Activated CD4-positive, CD25-positive, alpha-beta regulatory T cell (primary cell): ENCODE measurements at places on chromosomes 1 and 21.

DNA sequence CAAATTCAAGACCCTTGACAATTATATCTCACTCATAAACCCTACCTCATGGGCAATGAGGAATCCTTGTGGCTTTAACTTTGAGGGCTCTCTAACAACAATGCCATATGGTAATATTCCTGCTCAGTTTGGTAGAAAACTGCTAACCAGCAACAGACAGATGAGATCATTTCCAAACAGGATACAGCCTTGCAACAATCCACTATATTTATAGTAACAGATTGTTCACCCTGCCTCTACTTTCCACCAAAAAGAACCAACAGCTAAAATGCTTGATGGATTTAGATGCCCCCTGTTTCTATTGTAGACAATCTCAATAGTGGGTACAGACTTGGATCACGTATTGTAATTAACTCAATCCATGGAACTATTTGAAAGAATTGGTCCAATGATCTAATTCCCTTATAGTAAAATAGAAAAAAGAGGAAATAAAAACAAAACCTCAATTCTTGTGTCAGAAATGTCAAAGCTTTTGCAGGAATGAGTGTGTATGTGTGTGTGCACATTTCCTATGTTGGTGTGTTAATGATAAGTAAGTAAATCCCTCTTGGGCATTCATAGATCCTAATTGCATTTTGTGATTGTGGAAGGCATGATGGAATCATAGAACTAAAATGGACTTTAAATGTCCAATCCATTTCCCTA, 100.0 kb upstream of the EDEM3 start:
- no peak for DNase-seq

GRCh38 chr1:3697810-3698209, 45.5 kb downstream of the TP73 start:
- DNase-seq: no peak

DNA sequence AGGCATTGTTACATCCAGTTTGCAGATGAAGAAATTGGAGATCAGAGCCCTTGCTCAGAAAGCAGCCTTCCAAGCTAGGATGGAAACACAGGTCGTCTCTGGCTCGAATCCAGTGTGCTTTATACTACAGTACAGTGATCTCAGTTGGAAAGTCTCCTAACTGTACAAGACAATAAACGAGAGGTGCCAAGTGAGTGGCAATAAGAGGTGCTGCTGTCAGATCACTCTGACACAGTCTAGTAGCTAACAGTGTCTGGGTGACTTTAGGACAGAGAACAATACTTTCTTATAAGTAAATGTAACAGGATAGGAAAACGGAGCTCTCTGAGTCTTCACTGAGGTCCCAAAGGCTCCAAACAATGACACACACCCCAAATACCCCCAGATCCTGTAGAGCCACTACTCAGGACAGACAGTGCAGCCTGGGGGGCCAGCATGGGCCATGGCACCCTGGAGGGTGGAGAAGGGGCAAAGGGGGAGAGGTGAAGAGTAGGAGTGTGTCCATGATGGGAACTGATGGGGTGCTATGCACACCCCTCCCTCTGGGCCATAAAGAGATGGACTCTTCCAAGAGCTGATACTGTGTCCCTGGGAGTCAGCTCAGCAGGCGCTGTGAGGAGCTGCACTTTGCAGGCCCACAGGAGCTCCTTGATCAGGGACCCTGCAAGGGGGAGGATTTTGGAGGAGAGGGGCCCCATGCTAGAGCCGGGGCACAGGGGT, 3.3 kb downstream of the SH3BGR start:
- DNase-seq: no peak

- DNase-seq: no peak
Measured at GRCh38 chr1:92538048-92538412, 51.3 kb upstream of the GFI1 start.

DNA sequence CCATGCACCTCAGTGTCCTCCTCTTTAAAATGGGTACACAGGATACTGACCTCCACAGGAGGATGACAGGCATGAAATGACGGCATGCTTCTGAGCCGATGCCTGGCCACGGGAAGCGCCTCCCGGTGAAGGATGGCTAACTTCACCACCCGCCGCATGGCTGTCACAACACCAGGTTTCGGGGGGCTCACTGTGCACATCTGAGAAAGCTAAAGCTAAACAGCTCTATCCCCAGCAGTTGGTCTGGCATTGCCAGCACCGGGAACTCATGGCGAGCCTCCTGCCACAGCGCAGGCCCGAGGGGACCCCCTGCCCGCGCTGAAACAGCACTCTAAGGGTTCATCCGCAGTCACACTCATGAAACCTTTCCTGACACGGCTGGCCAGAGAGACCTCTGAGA, 16.0 kb downstream of the NPHP4 start:
- DNase-seq: no peak

DNA sequence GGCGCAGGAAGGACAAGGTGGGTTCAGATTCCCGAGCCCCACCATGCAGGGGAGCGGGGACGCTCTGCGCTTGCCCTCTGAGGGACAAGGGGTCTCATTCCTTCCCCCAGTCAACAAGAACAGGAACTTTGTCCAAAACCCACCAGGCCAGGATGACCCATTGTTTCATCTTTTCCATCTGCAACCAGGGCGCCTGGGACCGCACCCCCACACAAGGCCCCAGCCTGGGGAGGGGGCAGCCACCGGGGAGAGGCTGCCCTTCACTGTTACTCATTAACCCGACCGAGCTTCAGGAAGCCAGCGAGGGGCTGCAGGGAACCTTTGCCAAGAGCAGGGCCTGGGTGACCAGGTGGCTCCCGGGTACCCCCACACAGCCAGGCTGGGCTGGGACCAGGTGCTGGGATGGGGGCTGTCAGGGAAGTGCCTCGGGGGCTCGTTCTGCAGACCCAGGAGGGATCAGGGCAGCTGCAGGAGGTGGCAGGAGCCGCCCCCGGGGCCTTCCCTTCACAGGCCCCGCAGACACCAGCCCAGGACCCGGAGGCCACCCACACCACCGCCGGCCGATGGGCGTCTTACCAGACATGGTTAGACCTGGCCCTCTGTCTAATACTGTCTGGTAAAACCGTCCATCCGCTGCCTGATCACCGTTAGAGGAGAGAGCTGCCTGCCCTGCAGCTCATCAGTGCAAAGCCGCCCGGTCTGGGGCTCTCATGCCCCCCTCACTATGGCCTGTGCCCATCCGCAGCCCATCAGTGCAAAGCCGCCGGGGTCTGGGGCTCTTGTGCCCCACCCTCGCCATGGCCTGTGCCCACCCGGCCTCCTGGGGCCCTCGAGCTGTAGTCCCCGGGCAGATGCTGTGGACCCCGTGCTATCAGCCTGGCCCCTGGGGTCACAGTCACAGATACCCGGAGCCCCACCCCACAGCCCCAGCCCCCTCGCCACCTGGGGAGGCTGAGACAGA, 4.9 kb upstream of the TTLL10 start:
- DNase-seq: no peak

DNA sequence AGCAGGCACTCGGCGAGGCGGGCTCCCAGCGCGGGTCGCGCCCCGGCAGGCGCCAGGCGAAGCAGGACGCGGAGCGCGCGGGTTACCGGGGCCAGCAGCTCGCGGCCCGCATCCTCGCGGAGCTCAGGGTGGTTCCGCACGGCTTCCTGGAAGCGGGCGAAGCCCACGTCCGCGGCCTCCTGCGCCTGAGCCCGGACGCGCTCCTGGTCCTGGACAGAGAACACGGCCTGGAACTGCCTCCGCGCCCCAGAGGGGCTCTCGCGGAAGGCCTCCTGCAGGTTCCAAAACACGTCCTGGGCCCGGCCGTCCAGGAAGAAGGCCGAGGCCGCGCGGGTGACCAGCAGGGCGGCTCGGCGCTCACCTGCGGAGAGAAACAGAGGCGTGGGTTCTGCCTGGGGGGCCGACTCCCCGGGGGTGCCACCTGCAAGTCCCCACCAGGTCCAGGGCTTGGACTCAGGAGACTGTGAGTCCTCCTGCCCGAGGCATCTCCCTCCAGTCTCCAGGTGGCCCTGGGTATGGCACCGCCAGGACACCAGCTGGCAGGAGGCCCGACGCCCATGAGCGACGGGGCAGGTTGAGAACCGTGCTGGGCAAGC, 11.4 kb downstream of the TTC34 start:
- DNase-seq: no peak

- DNase-seq: no peak
Measured at GRCh38 chr1:167748906-167749305, 27.1 kb downstream of the MPZL1 start.

DNA sequence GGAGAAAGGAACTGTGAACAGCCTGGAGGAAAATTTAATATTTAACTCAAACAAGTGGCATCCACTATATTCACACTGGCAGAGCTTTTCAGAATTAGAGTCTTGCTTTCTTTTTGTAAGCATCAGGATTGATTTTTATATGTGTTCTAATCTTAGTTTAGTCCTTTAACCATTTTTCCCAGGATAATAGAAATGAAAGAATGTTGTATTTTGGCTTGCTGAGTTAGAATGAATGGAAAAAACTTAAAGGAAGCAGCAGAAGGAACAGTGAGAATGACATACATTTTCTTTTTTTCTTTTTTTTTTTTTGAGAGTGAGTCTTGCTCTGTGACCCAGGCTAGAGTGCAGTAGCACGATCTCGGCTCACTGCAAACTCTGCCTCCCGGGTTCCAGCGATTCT, 53.0 kb downstream of the ZC3H11B start:
- DNase-seq: no peak

- no peak for DNase-seq
Measured at GRCh38 chr1:35857830-35858229, 25.2 kb upstream of the AGO1 start.

GRCh38 chr21:28944296-28944695, 48.4 kb downstream of the LTN1 start:
- DNase-seq: no peak

DNA sequence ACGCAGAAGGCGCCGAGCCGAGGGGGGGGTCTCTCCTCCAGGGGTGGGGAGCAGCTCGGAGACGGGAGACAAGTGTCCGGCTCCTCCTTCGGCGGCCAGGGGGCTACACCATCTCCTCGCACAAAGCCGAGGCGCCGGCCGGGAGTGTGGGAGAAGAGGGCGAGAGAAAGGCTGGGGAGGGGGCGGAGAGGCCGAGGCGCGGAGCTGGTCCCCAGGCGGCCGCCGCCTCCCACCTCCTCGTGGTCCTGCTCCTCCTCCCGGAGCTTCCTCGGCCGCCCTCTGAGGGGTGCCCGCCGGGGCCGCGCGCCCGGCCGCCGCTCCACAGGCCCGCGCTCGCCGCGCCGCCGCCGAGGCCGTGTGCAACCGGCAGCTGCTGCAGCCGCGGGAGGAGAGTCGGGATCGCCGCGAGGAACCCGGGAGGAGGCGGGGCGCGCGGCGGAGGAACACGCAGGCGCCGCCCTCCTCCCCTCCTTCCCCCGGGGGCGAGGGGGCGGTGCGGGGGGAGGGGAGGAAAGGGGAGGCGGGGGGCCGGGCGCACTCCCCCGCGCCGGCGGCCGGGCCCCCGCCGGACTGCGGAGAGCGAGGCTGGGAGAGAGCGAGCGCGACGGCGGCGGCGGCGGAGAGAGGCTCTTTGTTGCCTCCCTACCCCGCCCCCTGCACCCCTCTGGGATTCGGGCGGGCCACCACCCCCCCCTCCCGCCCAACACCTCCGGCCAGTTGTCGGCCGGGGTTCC, at the start of gene ENAH:
Gene ENAH, minus strand, starts transcription at position 395 of the 734 bp plus-strand sequence. CDS start 433 bp downstream, outside the sequence.
- no peak for DNase-seq

DNA sequence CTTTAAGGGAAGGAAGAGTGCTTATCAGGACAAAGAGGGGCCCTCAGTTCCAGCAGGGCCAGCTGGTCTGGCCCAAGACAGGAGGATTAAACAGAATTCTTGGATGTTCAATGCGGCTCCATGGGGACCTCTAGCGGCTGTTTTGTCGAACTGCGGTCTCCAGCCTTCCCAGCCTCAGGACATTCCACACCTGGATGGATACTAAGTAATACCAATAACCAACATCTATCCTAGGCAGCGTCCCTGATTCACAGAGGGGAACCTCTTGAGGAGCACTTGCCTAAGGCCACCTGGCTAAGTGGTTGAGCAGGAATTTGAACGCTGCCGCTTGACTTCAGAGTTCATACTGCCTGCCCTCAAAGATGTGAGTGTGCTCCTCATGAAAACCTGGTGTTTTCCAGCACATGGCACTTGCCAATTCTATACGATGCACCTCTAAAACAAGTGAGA, 15.5 kb upstream of the CD247 start:
- peak; percentile 52 for DNase-seq

GRCh38 chr1:95561346-95561745, 327.3 kb downstream of the RWDD3 start:
- no peak for DNase-seq

DNA sequence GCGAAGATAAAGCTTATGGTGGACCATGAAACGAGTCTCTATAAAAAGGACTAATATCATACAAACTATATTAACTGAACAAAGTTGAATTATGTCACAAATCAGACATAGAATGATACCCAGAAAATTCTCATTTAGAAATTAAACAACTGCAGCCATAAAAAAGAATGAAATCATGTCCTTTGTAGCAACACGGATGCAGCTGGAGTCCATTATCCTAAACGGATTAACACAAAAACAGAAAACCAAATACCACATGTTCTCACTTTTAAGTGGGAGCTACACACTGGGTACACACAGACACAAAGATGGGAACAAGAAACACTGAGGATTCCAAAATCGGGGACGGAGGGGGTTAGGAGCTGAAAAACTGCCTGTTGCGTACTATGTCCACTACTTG, 11.5 kb downstream of the COP1 start:
- no peak for DNase-seq

DNA sequence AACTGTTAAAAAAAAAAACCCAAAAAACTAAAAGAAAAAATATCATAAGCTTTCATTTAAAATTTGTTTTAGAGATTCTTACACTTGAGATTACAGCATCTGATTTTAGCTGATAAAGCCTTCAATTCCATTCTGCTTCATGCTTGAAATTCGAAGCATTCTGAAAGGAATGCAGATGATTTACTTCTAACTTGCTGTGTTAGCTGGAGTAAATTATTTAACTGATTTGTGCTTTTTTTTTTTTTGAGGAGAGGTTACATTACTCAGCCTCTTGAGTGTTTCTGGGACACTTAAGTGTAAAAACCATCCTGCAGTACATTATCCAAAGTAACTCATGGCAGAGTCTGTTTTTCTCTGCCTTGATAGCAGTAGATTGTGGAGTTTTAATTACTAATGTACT, 4.5 kb upstream of the TRIM67 start:
- no peak for DNase-seq

DNA sequence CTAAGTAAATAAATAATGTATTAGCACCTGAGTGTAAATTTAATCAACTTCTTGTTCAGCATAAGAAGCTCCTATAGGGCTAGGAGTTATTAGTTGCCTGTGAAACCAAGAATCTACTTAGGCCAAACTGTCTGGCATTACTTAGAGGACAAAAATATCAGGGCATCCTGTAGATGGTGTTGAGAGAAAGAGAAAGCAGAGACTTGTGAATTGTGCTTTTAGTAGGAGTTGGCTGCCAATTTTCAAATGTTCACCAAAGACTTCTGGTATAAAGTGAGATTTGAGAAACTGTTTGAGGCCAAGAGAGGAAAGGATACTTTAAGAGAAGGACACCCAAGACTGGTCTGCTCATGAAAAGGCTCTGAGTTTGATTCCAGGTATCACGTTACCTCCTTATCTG, 315.5 kb upstream of the DEPDC1 start:
- no peak for DNase-seq

DNA sequence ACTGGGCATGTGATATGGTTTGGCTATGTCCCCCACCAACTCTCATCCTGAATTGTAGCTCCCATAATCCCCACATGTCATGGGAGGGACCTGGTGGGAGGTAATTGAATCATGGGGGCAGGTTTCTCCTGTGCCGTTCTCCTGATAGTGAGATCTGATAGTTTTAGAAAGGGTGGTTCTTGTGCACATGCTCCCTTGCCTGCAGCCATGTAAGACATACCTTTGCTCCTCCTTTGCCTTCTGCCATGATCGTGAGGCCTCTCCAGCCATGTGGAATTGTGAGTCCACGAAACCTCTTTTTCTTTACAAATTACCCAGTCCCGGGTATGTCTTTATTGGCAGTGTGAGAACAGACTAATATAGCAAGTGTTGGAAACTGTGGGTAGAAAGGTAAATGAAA, 99.5 kb upstream of the HMCN1 start:
- DNase-seq: no peak
